ENCODE measurements at places on chromosomes 5 and 9.

GRCh38 chr5:178475422-178475821, 114.8 kb downstream of the COL23A1 start:
- no peak for DNase-seq

- DNase-seq: no peak
Measured at GRCh38 chr9:117290306-117290840, 124.5 kb downstream of the ASTN2 start.

DNA sequence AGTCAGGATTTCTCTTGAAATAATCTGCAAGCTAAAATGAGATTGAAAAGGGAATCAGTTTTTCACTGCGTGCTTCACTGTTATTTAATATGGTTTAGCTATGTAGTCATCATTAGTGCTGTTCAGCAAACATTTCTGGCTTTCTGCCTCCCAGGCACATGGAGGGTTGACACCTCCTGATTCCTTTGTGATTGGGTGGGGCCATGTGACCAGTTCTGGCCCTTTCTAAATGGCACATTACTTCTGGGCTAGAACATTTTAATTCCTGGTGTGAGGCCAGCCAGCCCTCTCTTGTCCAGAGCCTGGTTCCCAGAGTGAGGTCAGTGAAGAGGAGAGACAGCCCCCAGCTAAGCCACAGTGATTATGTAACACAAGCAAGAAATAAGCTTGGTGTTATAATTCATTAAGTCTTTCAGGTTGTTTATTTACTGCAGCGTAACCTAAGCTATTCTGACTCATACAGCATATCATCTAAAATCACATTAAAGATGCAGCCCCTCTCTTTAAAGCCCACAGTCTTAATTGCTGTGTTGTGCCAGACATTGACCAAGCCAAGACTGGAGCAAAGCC, 17.4 kb upstream of the ARSI start:
- DNase-seq: no peak

DNA sequence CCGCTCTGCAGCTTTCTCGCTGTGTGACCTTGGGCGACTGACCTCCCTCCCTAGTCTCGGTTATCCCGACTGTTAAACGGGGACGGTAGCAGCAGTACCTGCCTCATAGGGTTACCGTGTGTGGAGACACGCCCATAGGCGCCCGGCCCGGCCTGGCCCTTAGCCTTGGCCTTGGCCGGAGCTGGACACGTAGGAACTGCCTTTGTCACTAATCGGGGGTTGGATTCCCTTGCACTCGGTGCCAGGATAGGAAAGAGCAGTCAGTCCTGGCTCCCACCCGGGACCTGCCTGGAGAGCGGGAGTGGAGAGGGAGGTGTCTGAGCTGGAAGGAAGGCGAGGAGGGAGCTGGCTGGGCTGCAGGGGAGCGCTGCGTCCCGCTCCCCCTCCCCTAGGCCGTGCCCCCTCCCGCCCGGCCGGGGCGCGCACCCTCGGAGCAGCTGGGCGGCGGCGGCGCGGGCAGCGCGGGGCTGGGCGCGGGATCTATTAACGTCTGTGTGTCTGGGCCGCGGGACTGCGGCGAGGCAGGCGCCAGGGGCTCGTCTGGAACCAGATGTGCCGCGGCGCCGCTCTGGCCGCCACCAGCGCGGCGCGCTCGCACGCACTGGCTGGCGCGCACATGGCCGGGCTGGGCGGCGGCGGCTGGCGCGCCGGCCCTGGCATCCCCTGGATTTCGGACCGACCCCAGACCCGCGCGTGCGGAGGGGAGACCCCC, 31.7 kb downstream of the PRRX2 start:
- peak; percentile 15 for DNase-seq

- peak; percentile 68 for DNase-seq
Measured at GRCh38 chr9:137302449-137303150, 529 bp upstream of the NRARP start.

Data from KBM-7 (cell line).